CD4-positive, alpha-beta T cell treated with Interleukin-1 beta for 1 hour (primary cell): ENCODE measurements at places on chromosomes 1 and 21.
A peak's percentile ranks its signal among the peaks of the same experiment; 100 is the strongest.

GRCh38 chr1:40476924-40477677, at the start of gene ZFP69:
TSS of gene ZFP69 (plus strand) at chr1:40477290. CDS start at chr1:40479362, 2,072 bp downstream.
- peak; percentile 74 for DNase-seq

GRCh38 chr1:40637470-40638007, 27.9 kb downstream of the RIMS3 start:
- DNase-seq: no peak

- no peak for DNase-seq
Measured at GRCh38 chr21:17390569-17390968, 122.3 kb upstream of the CXADR start.

DNA sequence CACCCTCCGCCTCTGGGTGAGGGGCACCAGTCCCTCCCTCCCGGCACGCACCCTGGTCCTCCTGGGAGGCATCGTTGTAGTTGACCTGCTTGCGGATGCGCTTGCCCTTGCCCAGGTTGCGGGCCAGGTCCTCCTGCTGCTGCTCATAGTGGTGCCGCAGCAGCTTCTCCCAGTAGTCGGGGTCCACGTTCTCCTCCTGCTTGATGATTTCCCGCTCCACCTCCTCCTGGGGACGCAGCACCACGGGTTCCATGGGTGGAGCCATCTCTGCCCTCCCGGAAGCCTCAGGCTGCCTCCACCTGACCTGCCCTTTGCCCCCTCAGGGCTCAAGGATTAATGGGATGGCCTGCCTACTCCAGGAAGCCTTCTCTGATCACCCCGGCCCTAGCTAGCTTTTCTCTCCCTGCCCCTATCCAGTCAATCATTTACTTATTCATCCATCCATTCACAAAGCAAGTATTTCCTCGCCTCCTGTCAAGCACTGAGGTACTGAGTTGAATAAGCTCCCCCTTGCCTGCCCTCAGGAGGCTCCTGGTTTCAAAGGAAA, 53.5 kb downstream of the CHD5 start:
- DNase-seq: no peak

GRCh38 chr1:113957984-113958383, 21.3 kb upstream of the OLFML3 start:
- no peak for DNase-seq

DNA sequence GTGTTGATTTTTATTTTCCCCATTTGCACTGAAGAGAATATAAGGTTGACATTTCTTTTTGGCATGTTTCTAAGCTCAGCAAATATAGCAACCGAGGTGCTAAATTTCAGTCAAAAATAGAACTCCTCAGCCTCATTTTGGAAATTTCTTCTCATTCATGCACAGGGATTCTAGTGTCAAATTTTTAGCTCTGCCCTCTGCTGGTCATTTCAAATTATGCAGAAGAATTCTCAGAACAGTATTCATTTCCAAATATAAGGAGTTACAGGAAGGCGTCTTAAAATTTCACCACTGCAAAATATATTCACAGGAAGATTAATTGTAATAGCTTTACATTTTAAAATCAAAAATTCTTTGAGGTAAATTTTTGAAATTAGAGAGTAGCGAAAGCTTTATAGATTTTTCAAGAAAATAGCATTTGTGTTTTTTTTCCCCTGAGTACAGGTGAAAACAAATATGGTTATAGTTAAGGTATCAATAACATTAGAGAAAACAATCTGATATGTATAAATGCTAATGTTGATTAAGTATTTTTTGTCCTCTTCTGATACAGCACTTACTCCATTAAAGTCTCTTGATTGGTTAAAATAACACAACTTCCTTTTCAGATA, 57.9 kb downstream of the FMN2 start:
- no peak for DNase-seq

DNA sequence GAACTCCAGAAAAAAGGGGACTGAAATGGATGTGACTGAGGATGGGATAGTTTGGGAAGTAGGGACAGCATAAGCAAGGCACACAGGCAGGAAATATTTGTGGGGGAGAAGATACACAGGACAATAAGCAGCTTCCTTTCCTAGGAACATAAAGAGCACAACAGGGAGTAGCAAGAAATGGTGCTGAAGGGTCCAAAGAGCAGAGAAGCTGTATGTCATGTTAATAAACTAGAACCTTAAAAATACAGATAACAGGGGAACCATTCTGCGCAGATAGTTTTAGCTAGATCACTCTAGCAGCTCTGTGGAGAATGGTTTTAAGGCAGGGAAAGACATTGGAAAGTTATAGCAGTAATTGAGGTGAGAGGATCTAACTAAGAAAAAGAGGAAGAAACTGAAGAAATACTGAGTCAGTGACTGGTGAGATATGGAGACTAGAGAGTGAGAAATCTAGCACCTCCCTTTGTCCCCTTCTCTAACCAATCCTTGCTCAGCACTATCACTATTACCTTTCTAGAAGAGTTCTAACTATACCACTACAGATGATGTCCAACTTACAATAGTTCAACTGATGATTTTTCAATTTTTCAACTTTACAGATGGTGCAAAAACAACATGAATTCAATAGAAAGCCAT, 95.0 kb downstream of the CDC42BPA start:
- no peak for DNase-seq

DNA sequence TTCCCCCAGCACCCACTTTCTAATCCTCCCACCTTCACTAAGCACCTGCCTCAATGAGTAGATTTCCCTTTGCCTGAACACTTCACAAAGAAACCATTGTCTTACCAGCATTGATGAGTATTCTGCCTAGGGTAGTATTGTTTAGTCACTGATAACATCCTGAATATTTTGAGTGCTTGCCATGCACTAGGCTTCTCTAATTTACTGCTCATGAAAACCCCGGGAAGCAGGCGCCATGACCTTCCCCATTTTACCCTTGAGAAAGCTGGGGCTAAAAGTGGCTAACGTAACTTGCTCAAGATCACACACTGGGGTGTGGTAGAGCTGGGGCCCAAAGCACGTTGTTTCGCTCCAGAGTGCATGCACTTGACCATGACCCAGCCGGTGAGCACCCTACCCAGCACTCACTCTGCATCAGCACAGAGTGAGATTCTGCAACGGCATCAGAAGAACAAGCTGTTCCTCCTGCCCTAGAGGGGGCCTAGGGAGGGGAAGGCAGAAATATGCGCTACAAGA, 10.6 kb upstream of the F3 start:
- DNase-seq: no peak

- no peak for DNase-seq
Measured at GRCh38 chr1:156412653-156413321, 43.8 kb downstream of the RHBG start.

DNA sequence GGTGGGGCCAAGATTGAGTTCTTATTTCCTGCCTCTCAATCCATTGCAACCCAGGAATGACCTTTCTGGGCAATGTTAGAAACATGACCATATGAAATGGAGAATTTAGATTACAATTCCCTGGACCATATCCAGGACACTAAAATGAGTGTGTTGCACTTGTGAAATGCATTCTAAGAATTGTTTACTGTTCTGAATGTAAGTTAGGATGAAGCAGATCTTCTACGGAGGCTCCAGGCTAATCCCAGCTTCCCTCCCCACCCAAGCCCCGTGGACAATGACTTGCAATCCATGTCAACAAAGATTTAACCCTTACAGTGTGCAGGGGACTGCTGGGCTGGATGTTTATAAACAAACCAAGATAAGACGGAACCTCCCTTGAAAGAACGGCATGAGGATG, 31.7 kb upstream of the HAO2 start:
- DNase-seq: no peak

- DNase-seq: no peak
Measured at GRCh38 chr1:47883963-47884362, 113.2 kb downstream of the TRABD2B start.

DNA sequence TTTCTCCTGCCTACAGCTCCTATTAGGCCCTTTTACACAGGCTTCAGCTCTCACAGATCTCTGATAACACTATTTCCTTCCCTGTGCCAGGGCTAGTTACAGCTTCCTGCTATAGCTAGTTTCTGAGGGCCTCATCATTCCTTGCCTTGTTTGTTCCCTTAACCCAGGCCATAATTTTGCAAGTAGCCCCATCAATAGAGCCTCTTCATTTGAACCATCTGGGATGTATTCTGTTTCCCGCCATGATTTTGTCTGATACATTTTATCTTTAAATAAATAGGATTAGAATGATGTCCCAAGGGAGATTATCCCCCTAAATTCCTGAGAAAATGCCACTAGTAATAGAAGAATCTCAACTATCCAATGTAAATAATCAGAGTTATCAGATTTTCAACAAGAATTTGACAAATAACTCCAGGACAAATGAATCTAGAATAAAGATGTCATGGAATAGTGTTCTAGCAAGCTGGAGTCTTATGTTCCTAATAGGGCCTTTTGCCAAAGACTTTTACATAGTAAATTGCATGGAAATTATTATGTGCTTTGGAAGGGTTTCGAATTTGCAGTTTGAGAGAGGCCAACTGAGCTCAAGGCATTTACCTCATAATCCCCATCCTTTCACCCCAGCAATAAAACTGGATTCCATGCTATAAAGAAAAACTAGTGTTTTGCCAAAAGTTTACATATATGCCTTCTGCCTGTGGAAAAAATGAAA, 16.1 kb downstream of the IFT25 start:
- DNase-seq: no peak

GRCh38 chr1:43786960-43787359, 79.6 kb downstream of the ST3GAL3 start:
- DNase-seq: no peak

DNA sequence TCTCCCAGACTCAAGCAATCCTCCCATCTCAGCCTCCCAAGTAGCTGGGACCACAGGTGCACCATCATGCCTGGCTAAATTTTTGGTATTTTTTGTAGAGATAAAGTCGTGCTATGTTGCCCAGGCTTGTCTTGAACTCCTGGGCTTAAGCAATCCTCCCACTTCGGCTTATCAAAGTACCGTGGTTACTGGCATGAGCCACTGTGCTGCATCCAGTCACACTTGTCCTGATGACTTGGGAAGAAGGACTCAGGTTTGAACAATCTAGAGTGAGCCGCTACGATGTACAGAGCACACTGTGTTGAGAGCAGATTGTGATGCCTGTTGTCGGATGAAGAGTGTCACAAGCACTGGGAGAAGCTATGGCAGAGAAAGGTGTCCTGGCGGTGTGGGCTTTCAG, 27.2 kb downstream of the RNF187 start:
- no peak for DNase-seq

- DNase-seq: no peak
Measured at GRCh38 chr21:38310646-38311485, 54.1 kb downstream of the KCNJ15 start.

- DNase-seq: no peak
Measured at GRCh38 chr1:31215065-31215570, 24.6 kb downstream of the NKAIN1 start.

DNA sequence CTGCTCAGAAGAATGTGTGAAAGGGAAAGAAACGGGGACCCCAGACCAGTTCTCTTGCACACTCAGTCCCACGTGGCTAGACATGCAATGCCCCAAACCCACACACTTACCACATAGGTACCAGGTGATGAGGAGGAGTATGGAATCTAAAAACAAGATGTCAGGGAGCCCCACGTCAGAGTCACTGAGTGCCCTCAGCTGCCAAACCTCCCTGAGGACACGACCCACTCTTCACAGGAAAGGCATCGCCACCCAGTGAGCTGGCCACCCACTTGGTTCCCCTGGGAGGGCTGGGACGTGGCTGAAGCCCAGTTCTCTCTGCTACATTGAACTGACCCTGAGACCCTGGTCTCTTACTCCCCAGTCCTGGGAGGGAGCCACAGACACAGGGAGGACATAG, 41.4 kb downstream of the MRPL37 start:
- DNase-seq: no peak

GRCh38 chr1:15968172-15968571, 7.7 kb downstream of the ZBTB17 start:
- DNase-seq: no peak

- no peak for DNase-seq
Measured at GRCh38 chr21:46048926-46049889, 48.7 kb upstream of the COL6A2 start.

DNA sequence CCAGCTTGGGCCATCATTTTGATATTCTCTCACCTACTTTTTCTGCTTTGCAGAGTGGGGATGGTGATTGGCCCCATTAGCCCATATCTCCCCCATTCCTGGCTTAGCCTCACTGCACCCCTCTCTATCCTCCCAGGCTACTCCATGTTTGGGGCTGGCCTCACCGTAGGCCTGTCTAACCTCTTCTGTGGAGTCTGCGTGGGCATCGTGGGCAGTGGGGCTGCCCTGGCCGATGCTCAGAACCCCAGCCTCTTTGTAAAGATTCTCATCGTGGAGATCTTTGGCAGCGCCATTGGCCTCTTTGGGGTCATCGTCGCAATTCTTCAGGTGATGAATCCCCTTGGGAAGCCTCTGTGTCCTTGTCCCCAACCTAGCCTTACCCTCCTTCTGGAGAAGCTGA, 2.1 kb upstream of the B4GALT2 start:
- no peak for DNase-seq

- peak; percentile 60 for DNase-seq
Measured at GRCh38 chr1:110673197-110673701, 1.5 kb downstream of the KCNA3 start.
